ENCODE measurements at places on chromosomes 5 and 9.

DNA sequence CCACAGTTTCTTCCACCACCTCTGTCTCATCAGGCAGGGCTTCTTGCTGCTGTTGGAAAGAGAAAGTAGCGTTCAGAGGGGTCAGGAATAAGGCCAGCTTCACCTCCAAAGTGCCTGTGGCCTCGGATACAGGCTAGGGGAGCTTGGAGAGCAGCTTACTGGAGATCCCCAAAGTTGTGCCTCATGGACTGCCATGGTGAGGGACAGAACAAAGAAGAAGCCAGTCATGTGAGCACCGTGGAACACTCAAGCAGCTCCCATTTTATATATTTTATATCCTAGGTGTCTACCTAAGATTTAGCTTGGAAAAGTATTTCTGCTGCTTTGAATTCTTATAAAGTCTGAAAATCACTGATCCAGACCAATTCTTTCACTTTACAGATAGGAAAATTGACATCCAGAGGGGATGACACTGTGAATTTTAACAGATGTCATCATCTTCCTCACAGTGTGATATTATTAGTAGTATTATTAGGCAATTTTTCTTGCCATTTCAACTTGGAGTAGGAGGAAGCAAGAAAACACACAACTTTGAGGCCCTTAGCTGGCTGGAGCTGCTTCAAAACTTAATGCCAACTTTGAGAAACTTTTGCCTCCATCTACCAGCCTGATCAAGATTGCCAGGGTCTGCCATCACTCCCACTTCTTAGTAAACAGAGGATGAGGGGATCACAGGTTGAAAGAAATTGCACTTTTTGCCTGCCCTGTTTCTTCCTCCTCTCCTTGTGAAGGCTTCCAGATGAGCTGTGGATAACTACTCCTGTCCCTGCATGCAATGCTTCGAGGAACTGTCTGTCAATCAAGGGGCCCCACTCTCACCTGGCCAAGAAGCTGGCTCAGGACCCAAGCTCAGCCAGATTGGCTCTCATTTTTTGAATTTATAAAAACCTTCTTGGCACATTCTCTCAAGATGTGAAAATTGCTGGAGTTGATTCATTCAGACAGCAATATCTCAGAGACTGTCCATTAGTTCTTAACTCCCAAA, 11.8 kb downstream of the SPARC start:
- DNase-seq: no peak

GRCh38 chr5:180235846-180236245, 26.8 kb upstream of the RASGEF1C start:
- DNase-seq: no peak

DNA sequence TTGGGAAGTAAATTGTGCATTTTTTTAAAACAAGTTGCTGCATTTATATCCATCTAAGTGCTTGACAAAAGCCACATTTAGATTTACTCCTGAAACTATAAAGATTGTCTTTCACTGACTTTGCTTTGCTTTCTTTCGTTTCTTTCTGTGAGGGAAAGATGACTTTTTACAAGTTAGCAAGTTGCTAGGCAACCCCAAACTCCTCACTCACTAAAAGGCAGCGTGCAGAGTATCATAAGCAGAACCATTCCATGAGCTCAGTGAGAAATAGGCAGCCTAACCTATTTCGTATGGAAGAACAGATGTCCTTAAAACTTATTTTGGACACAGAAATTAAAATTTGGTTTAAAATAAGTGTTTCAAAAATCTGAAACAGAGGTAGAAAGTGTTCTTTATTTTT, 29.0 kb downstream of the KLF9 start:
- no peak for DNase-seq

GRCh38 chr5:172828911-172829431, 5.1 kb upstream of the ERGIC1 start:
- DNase-seq: no peak

- DNase-seq: no peak
These were observed 25.1 kb downstream of the MGAT1 start for GRCh38 chr5:180777475-180777874.

DNA sequence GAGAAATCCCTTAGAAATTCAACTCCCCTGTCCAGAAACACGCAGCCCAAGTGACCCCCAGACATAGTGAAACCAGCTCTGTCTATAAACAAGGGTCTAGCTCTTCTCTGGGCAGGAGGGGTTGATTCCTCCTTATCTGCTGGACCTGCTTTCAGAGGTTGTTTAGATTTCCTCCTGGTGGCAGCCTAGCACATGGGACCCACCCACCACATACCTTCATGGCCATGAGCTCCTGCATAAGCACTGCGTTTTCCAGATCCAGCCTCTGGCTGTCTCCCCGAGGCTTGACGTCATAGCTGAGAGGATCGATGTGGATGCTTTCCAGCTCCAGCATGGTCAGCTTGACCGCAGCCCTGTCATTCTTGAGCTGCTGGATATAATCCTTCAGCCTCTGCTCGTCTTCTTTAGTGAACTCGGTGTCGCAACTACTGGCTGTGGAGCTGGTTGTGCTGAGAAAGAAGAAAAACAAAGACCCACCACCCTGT, 77.0 kb downstream of the DCP2 start:
- DNase-seq: no peak

DNA sequence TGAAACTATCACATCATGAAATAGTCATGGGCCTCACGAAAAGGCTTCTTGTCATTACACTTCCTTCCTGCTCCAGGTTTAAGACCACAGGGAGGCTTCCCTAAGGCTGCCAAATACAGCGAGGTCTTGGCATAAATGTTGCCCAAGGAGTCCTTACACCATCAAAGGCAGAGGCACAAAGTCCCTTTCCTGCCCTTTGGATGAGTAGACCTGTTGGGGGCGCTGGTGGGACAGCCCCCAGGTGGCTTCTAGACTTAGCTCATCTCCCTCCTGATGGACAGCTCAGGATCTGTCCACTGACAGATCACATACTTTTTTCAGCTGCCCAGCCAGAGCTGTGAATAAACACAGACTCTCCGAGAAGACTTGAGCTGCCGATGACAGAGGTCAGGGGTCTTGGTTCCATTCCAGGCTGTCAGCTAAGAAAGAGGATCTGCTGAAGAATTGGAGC, 15.5 kb upstream of the MEGF9 start:
- DNase-seq: no peak

DNA sequence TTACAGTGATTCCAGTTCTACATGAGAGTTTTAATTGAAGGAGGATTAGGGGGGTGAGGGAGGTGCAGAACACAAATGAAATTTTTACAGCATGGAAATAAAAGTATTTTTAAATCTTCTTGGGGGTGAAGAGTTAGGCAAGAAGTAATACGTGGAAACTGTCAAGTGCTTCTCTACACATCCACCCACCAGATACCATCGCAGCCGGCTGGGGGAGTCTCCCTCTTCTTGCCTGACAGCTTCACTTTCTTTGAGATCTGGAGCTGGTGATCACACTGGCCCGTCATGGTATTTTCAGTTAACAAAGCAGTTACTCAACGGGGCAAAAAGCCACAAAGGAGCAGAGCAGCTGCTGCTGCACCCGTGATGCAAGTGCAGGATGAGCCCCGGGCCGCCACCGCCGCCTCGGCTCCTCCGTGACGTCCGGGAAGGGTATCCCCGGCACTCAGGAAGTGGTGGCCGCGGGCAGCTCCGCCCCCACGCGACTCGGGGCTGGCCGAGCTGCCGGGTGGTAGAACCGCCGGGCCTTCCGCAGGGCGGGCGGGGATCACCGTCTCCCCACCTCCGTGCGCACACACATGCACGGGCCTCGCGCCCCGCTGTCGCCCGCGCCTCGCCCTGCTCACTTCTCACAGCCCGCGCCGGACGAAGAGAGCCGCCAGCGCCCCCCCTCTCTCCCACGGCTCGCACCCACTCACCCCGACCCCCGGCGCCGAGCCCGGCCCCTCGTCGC, 2.4 kb upstream of the NR4A3 start:
- DNase-seq: peak; percentile 66

- no peak for DNase-seq
These were observed 44.3 kb upstream of the F2RL2 start for GRCh38 chr5:76667495-76667894.

All from retinal pigment epithelial cell (primary cell).